Activated effector memory CD4-positive, alpha-beta T cell treated with anti-CD3 and anti-CD28 coated beads, Interleukin-2, amount 50 U/mL, for 16 hours (primary cell): ENCODE measurements at places on chromosomes 1 and 21.
A peak's percentile ranks its signal among the peaks of the same experiment; 100 is the strongest.

- DNase-seq: no peak
These were observed 605.5 kb downstream of the LTN1 start for GRCh38 chr21:28387220-28387619.

DNA sequence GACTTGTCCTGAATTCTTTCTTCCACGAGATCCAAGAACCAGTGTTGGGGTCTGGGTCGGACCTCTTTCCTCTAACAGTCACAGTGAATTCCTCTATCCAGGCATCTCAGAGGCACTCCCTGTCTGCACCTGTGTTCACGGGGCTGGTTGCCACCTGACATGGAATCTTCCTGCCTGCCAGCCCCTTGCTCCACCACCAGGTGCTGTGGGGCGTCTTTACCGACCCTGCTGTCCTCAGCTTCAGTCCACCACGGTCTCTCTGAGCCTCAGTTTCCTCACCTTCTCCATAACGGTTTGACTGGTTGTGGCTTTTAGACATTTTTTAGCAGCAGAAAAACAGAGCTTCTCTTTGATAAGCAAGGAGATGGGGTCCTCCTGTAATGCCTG is 62.7 kb downstream of the SDC3 start:
- DNase-seq: no peak

DNA sequence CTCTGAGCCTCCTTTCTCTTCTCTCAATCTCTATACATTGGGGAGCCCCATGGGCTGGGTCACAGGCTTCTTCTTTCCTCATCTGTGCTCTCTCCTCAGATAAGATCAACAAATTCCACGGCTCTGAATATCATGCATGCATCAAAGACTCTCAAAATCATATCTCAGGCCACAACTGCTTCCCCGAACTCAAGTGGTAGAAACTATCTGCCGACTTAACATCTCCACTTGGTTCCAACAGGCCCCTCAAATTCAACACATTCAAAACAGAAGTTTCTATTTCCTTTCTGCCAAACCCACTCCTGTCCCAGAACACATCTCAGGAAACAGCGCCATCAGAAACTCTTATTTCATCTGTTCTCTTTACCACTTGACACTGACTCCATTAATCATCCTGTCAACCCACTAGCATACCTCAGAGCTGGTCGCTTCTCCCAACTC is 16.7 kb downstream of the DDX59 start:
- no peak for DNase-seq

DNA sequence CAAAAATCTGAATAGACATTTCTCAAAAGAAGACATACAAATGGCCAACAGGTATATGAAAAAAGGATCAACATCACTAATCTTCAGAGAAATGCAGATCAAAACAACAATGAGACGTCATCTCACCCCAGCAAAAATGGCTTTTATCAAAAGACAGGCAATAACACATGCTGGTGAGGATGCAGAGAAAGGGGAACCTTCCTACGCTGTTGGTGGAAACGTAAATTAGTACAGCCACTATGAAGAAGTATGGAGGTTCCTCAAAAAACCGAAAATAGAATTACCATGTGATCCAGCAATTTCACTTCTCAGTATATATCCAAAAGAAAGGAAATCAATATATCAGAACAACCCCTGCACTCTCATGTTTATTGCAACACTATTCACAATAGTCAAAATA is 65.1 kb upstream of the ATP1B1 start:
- no peak for DNase-seq

DNA sequence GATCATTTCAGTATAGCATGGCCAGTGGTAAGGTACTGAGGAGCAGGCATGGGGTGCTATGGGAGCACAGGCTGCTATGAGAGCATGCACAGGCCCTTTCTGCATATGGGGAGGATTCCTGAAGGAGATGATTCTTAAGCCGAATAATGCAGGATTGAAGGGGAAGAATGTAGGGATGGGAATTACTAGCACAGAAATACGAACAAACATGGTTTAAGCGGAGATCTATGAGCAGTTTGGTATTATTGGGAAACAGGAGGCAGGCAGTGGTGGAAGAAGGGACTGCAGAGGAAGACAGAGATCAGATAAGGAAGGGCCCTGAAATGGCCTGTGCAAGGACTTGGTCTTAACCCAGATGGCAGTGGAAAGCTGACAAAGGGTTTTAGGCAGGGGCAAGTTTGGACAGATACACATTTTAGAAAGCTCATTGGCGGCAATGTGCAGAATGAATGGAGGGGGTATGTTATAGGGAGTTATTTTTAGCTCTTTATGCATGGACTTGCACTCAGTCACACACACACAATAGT is 1.7 kb downstream of the OSCP1 start:
- DNase-seq: no peak

DNA sequence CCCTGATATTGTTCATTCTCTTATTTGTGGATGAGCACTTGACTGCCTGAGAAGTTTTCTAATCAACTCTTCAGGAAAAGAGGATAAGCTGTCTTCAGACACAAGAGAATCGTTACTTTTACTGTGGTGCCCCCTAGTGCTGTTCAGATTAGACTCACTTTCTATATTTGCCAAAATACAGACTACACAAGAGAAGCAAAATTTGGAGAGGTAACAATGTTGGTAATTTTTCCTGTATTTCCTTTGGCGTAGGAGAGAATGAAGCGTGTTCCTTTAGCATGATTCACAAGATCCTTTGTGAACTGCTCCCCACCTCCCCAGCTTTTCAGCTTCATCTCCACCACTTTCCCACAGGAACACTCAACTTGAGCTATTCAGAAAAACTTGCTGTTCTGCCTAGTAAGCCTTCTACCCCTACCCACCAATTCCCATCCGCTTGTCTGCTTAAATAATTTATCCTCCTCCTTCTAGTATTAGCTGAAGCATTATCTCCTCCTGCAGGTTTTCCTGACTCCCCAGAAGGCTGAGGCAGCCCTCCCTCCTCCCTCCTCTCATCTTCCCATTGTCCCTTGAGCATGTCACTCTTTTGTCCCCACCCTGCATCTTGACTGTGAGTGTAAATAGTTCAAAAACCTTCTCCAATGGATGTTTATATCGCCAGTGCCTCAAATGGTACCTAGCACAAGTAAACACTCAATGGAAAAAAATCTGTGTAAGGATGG is 4.5 kb downstream of the TNFSF4 start:
- no peak for DNase-seq

DNA sequence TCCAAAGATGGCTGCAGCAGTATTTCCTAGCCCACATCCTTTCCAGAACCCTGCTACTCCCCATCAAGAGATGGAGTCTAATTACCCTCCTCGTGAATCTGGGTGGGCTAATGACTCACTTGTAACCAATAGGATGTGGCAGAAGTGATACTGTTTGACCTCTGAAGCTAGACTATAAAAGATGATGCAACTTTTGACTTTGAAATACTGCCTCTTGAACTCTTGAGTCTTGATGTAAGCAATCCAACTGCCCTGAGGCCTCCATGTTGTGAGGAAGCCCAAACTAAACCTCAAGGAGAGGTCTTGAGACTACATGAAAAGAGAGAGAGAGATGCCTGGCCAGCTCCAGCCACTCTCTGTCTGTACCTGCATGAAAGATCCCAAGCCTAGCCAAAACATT is 29.5 kb downstream of the LMO4 start:
- no peak for DNase-seq

- DNase-seq: no peak
These were observed 241.0 kb downstream of the GPATCH2 start for GRCh38 chr1:217389895-217390294.

GRCh38 chr1:232578651-232579195 is 51.2 kb downstream of the SIPA1L2 start:
- no peak for DNase-seq

- DNase-seq: no peak
These were observed 18.2 kb upstream of the NPL start for GRCh38 chr1:182771187-182771984.

- no peak for DNase-seq
These were observed 137.8 kb downstream of the PTPRC start for GRCh38 chr1:198776602-198777029.

DNA sequence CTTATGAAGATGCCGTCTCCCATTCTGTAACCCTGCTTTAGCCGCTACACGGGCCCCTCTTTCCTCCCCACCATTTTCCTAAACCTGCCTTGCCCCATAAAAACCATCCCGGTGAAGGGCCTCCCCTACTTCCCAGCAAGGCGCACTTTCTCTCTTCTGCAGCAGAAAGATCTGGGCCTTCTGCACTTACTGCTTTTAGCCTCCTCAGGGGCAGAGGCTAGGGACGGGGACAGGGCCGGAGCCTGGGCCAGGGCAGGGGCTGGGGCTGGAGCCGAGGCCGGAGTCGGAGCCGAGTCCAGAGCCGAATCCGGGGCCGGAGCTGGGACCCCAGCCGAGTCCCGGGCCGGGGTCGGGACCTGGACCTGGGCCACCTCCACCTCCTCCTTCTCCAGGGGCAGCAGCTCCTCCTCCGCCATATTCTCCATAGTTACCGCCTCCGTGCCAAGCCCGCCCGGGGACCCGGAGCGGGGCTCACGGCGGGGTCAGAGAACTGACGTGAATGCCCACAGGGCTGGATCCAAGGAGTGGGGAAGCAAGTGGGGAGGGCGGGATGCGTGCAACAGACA is 382 bp downstream of the TRMT1L start:
- no peak for DNase-seq

DNA sequence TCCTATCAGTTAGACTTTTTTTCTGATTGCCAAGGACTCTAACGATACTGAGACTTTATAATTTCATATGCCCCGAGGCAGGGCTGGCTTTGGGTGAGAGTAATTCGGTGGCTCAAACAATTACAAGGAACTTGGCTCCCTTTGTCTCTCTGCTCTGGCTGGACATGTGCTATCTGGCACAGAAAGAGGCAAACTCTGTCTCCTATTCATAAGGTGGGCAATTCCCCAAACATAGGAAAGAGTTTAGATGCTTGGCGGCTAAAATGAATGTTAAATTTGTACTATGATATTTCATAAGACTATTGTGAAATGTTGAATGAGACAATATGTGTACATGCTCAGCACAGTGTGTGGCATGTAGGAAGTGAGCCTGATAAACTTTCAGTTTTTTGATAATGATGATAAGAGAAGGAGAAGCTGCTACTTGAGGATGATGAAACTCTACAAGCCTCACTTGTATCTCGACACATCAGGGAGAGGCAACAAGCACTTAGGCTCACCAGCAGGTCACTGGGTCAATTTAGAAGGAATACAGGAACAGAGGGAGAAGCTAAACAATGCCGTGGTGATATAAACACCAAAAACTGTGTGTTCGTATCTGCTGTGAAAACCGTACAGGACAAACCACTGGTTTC is 12.6 kb upstream of the NTPCR start:
- DNase-seq: no peak

- DNase-seq: peak; percentile 88
These were observed at the start of gene GSTM4 for GRCh38 chr1:109655615-109656519. Gene GSTM4 (plus strand): TSS chr1:109656099. CDS start chr1:109656390, 291 bp downstream.

GRCh38 chr1:200652378-200652777 is 17.3 kb downstream of the DDX59 start:
- DNase-seq: no peak

DNA sequence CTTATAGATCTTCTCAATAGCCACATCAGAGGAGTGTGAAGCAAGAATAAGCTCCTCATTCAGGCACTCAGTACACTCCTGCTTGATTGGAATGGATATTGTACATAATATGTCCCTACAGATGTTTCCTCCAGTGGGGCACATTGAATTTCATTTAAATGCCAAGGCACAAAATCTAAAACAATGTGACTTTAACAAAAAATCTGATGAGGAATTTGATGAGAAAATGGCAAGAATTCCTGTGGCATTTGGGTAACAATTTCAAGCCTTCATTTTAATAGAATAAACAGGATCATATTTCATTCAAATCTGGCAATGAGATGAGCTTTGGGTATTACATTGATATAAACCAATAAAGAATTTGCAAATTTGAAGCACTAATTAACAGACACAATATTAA is 307.7 kb upstream of the PKN2 start:
- no peak for DNase-seq
